ENCODE measurements at places on chromosomes 12 and 14. TPM values are rescaled to one million over a fixed set of nuclear protein-coding genes. Genes with fewer than 3 reads are reported as not detected.

Gene DLGAP5
- total RNA-seq: 109 TPM

- DNase-seq: peak; percentile 47
Measured at GRCh38 chr14:65228436-65228835, 126.1 kb upstream of the MAX start.

Gene KRT73
- not detected for total RNA-seq

- no peak for DNase-seq
Measured at GRCh38 chr14:81416981-81417380, 16.9 kb upstream of the STON2 start.

Gene AMN
- total RNA-seq: not detected

DNA sequence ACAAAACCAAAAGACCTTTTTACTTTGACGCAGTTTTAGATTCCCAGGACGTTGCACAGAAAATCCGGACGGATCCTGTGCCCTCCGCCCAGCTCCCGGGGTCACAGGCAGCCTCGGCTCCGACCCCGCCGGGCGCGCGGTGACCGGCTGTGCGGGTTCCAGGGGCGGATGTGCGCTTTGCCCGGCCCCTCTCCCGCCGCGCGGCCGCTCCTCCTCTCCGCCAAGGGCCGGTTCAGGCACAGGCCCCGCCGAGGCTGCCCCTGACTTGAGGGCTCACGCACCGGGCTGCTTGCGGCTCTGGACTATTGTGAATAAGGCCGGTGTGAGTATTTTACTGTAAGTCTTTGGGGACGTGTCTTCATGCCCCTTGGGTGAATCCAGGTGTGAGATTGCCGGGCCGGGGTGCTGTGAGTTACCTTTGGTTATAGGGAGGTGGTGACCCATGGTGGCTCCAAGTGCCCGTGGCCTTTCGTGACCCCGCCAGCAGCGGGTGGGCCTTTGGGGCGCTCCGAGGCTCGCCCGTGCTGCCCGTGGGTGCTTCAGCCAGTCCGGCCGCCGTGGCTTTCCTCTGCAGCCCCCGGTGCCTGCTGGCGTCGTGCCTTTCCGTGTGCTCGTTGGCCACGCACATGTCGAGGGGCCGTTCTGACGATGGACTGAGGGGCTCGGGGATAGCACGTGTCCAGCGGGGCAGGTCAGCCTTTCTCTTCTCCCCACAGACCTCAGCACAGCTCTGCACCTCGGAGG, 45.9 kb downstream of the NOC4L start:
- DNase-seq: no peak

- DNase-seq: no peak
Measured at GRCh38 chr12:23699031-23699430, 250.4 kb downstream of the SOX5 start.

Gene INHBC
- not detected for total RNA-seq

Gene ACSS3
- total RNA-seq: 0.12 TPM

Gene HOXC4
- total RNA-seq: 2.5 TPM

Gene RPL10L
- not detected for total RNA-seq

DNA sequence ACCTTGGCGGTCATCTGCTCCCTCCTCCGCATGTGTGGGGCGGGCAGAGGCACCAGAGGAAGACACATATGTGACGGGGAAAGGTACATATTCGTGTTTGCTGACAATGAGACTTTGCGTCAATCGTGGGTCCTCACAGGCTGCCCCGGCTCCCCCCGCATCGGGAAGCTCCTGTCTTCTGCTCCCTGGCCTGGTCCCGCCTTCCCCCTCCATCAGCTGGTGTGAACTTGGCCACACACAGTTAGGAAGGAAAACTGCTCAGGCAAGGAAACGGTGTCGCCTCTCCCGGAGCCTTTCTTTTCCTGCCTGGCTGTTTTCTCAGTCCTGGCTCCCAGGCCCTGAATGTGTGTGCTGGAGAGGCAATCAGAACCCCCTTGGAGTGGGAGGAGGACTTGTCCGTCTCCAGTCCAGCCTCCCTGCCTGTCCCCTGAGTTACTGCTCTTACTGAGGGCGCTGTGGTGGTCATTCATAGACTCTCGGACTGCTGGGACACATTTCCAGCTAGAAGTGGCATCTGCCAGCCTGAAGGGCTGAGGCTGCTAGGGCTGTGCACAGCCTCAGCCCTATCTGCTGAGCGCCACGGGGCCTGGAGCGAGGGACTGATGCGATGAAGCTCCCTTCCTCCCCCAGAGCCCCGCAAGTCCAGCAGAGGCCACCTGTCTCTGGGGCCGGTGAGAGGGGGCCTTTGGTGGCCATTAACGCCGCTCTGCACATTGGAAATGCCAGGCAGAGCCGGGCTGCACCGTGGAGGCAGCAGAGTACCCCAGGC, 44.2 kb upstream of the TSPAN9 start:
- DNase-seq: no peak

- no peak for DNase-seq
Measured at GRCh38 chr12:92034083-92034482, 111.6 kb downstream of the BTG1 start.

Gene ZNF84
- 10.9 TPM for total RNA-seq

GRCh38 chr12:18808221-18808620, 70.3 kb downstream of the CAPZA3 start:
- no peak for DNase-seq

DNA sequence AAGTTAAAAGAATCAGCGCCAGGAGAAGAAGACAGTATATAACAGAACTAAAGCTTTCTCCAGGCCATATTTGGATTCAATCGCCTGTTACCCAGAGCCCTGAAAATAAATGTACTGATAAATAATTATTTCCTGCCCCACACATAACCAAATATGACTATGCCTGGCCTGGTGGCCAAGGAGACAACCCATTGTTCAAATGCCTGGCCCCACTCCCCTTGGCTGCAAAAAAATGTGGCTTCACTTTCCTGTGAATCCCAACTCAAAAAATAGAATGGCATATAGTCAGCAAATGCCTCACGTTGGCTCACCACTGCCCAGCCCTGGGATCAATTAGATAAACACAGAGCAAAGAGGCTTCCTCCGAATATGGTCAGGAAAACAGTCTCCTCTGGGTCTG, 472.1 kb downstream of the BCL11B start:
- DNase-seq: no peak

DNA sequence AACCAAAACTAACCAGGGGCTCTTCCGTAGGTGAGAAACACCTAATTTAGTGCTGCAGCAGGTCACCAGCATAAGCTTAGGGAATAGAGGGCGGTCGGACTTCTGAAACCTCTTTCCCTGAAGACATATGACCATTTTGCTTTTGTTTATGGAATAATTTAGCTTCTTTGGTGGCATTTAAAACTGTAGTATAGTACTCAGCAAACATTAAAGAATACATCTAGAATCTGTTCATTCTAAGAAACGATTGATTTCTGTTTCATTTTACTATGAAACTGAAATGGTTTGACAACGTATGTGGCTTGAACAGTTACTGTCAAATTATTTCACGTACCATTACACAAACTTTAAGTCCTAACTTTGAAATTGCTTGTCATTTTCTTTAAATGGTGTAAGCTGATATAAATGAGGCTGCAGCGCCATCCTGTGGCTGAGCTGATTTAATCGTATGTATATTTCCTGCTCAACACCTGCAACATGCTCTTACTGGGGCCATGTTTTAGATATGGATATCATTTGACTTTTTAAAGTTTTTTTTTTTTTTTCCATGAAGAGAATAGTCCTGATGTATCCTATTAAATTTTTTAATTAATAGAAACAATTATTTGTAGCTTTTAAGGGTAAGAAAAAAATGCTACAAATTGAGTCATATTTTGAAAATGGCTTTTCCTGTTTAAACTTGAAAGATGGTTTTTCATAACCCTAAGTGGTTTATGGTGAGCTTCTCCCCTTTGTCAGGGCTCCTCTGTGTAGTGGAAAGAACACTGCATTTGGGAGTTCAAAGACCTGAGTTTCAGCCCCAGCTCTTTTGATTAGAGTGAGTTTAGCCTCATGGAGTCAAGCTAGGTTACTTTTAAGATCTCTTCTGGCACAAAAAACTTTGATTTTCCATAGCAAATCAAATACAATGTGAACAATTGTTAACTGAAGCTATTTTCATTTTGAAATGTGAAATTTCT, 27.4 kb downstream of the CFAP54 start:
- peak; percentile 62 for DNase-seq

- peak; percentile 50 for DNase-seq
Measured at GRCh38 chr14:92568621-92569479, 55.3 kb downstream of the RIN3 start.

DNA sequence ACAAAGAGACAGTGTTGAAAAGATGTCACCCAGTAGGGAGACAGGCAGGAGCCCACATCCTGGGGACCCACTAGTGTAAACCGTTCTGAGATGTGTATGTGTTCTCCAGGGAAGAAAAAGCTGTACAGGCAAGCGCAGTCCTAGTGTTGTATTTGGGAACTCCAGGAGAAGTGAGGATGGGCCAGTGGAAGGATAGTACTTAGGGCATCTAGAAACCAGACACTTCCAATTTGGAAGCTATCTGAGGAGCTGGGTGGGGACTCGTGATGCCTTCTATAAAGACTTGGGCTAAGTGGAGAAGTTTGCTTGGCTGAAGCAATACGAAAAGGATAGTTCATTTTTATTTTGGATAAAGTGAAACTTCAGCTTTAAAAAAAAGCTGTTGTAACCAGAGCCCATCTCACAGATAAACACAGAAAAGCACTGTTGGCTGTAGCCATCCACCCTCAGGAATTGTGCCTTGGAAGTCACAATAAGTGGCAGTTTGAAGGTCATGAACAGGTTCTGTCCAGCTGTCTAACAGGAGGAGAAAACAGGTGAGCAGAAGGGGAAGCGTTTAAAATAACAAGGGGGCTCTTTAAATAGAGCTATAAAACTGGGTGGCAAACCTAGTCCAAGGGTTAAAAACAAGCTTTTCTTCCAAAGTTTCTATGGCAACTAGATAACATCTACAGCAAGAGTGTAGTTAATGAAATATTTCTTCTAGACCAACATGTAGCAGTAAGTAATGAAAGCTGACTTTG, 108.0 kb upstream of the ARHGAP5 start:
- DNase-seq: no peak

Gene DNAAF2
- total RNA-seq: 11.7 TPM

- no peak for DNase-seq
Measured at GRCh38 chr12:108973629-108974152, 47.2 kb downstream of the SVOP start.

GRCh38 chr14:74784634-74785033, 21.5 kb downstream of the YLPM1 start:
- DNase-seq: no peak

DNA sequence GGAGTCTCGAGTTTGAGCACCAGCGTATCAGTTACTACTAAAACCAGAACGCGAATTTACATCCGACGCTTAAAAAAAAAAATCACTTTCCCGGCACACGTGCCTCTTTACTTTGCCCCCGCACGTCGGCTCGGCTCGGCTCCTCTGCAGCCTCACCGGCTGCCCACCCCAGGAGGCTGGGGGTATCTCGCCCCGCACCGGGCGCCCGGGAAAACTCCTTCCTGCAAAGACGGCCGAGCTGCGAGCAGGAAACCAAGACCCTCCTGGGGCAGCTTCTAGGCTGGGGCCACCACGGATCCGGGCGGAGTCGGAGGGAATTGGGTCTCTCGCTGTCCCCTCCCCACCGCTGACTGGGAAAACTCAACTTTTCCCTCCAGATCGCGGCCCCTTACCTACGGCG, 610 bp downstream of the VSIG10 start:
- DNase-seq: peak; percentile 8

GRCh38 chr14:72070458-72070857, 138.2 kb downstream of the RGS6 start:
- no peak for DNase-seq

Gene ESR2
- 0.12 TPM for total RNA-seq

Gene OR4N2
- total RNA-seq: under 0.01 TPM

DNA sequence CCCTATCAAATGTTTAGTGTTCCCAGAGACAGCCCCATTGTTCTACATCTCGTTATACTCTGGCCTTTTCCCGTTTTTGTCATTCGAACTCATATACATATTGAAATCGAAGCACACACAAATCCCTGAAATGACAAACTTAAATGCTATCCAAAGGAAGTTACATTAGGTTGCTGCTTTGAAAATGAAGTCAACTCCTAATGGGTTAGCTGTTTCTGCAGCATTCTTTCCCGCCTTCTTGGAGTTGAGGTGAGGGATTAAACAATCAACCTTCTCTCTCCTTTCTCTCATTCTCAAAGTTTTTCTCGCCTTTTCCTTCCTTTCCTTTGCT, 642 bp upstream of the PHC1 start:
- peak; percentile 4 for DNase-seq

DNA sequence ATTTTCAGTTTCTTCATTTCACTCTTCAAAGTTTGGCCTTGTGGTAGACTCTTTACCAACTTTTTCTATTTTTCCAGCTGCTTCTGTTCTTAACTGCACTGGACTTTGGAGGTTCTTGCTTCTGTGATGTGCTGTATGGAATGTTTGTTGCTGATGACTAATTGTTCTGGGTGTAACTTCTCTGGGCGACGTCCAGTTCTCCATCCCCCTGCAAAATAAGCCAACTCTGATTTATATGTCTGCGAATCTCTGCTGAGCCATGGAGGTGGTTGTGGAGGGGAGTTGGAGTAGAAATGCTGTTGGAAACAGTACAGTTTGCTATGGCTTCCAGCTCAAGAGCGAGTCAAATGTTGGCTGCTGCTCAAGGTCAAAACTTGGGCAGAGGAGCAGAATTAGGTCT, 113.9 kb upstream of the DYRK2 start:
- peak; percentile 86 for DNase-seq

Gene CLEC4E
- total RNA-seq: not detected

DNA sequence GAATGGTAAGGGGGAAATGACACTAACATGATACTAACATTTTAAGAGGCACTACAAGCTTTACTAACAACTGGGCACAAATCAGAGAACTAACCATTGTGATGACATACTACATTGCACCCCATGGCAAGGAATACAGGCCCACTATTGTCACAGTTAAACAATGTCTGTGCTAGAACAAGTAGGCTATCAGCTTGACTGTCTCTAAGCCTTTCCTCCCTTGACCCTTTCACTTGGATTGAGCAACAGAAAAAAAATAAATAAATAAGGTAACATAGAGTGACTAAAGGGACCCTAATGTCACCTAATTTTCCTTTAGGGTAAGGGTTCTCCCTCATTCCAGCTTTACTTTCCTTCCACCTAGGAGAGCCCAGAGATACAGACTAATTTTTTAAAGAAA, 4.4 kb downstream of the SLC38A2 start:
- DNase-seq: no peak

Gene SRRM4
- not detected for total RNA-seq

Data from RPMI7951 (cell line).